ENCODE measurements at places on chromosomes 1 and 21.

DNA sequence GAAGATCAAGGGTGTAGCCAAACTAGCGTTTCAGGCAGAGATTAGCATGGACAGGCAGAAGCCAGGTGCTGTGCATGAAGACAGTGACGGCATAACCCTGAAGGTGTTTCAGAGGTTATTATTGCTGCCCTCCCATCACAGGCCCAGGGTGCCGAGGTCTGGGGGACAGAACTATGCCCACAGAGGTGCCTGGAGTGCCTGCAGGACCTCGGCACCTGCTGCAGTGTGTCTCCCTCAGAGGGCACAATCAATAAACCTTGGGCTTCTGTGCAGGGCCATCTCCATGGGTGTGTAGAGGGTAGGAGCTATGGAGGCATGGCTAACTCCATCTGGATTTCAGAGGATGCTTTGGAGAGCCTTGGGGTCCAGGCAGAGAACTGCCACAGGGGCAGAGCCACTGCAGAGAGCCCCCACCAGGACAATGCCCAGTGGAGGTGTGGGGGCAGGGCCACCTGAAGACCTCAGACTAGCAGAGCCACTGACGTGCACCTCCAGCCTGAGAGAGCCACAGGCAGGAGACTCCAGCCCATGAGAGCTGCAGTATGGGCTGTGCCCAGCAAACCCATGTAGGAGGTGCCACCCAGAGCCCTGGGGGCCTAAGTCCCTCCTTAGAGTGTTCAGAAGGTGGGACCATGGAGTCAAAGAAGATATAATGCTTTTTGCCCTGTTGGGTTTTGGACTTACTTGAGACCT, 5.7 kb upstream of the ABCG1 start:
- DNase-seq = peak; percentile 21
- H3K36me3 ChIP-seq = no peaks in the 10 kb centered on the region
- no peaks in the 10 kb centered on the region for H3K4me1 ChIP-seq
- peaks cover 29% of the 10 kb centered on the region for H3K27me3 ChIP-seq
- H3K27ac ChIP-seq = no peak overlapping the region
- H3K4me3 ChIP-seq = no peak overlapping the region

- H3K4me1 ChIP-seq = no peaks in the 10 kb centered on the region
- peaks cover 51% of the 10 kb centered on the region for H3K27me3 ChIP-seq
- H3K4me3 ChIP-seq = no peak overlapping the region
Measured at GRCh38 chr1:83996621-83997020, 2.3 kb downstream of the TTLL7 start.

- H3K4me3 ChIP-seq = no peak overlapping the region
- no peak for DNase-seq
- H3K27me3 ChIP-seq = no peaks in the 10 kb centered on the region
- H3K36me3 ChIP-seq = no peaks in the 10 kb centered on the region
- no peaks in the 10 kb centered on the region for H3K4me1 ChIP-seq
Measured at GRCh38 chr1:210792250-210793102, 341.5 kb downstream of the KCNH1 start.

DNA sequence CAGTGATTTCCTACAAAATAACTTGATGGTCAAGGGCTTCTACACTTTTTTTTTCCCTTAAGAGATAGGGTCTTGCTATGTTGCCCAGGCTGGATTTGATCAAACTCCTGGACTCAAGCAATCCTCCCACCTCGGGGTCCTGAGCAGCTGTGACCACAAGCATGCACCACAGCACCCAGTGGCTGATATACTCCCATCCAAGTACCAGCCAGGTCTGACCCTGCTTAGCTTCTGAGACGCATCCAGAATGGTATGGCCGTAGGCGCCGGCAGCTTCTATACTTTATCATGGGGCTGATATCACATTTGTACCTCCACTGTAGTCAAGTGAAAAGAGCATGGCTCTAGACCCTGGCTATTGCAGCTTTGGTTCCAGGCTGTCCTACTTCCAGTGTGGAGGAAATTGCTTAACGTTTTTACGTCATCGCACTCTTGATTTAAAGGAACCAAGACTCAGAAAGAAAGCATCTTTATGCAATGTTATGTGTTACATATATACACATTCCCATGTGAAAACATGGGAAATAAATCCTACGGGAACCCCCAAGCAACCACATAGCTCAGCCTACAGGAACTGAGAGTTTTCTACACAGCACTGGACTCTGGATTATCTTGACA, 39.5 kb downstream of the PDPN start:
- H3K27ac ChIP-seq = no peak overlapping the region
- H3K27me3 ChIP-seq = no peaks in the 10 kb centered on the region

GRCh38 chr1:67977756-67978155, 72.7 kb downstream of the DIRAS3 start:
- no peaks in the 10 kb centered on the region for H3K4me1 ChIP-seq
- DNase-seq = no peak
- H3K4me3 ChIP-seq = no peak overlapping the region

- no peaks in the 10 kb centered on the region for H3K4me1 ChIP-seq
- H3K27me3 ChIP-seq = no peaks in the 10 kb centered on the region
- no peak overlapping the region for H3K27ac ChIP-seq
- peak overlapping the region; percentile 10 for H3K4me3 ChIP-seq
Measured at GRCh38 chr1:92791487-92792066, 6.7 kb upstream of the EVI5 start.

- H3K4me3 ChIP-seq = no peak overlapping the region
- DNase-seq = no peak
- H3K36me3 ChIP-seq = no peaks in the 10 kb centered on the region
- no peak overlapping the region for H3K27ac ChIP-seq
- H3K4me1 ChIP-seq = no peaks in the 10 kb centered on the region
Measured at GRCh38 chr1:232287676-232288569, 342.0 kb downstream of the SIPA1L2 start.

- no peak overlapping the region for H3K4me3 ChIP-seq
- no peaks in the 10 kb centered on the region for H3K36me3 ChIP-seq
- H3K27ac ChIP-seq = no peak overlapping the region
- no peaks in the 10 kb centered on the region for H3K27me3 ChIP-seq
- H3K4me1 ChIP-seq = no peaks in the 10 kb centered on the region
Measured at GRCh38 chr1:230288641-230289349, 137.3 kb downstream of the PGBD5 start.

GRCh38 chr1:215710036-215710898, 143.2 kb downstream of the KCTD3 start:
- H3K27ac ChIP-seq = no peak overlapping the region
- H3K4me1 ChIP-seq = no peaks in the 10 kb centered on the region
- H3K36me3 ChIP-seq = no peaks in the 10 kb centered on the region
- H3K27me3 ChIP-seq = no peaks in the 10 kb centered on the region
- H3K4me3 ChIP-seq = no peak overlapping the region

GRCh38 chr1:115062542-115063004, 26.7 kb downstream of the TSPAN2 start:
- no peaks in the 10 kb centered on the region for H3K36me3 ChIP-seq
- H3K4me1 ChIP-seq = no peaks in the 10 kb centered on the region
- H3K27me3 ChIP-seq = no peaks in the 10 kb centered on the region
- H3K4me3 ChIP-seq = no peak overlapping the region
- no peak for DNase-seq

- peak; percentile 73 for DNase-seq
- H3K4me3 ChIP-seq = peak overlapping the region; percentile 95
- peaks cover 17% of the 10 kb centered on the region for H3K36me3 ChIP-seq
- peak overlapping the region; percentile 96 for H3K27ac ChIP-seq
Measured at GRCh38 chr1:6601923-6602668, 573 bp downstream of the KLHL21 start.

DNA sequence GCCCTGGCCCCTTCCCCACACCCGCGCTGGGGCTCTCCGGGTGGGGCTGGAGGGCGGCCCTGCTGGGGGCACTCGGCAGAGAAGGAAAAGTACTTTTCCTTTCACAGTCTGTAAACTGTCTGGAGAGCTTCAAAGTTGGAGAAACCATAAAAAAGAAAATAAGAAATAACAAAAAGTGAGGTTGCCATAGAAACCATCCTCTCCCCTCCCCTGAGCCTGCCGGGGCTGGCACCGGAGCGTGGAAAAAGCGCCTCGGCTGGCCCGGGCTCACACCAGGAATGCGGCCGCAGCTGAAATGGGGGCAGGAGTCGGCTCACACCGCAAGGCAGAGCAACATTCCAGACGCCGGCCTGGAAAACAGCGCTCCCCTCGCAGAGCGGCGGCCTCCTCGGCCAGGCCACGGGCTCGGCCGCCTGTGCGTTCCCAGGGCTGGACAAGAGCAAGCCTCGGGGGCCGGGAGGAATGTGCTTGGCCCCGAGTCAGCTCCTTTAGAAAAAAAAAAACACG, 69.2 kb downstream of the MORN1 start:
- no peaks in the 10 kb centered on the region for H3K36me3 ChIP-seq
- H3K27ac ChIP-seq = peak overlapping the region; percentile 96
- peaks cover 8% of the 10 kb centered on the region for H3K27me3 ChIP-seq

DNA sequence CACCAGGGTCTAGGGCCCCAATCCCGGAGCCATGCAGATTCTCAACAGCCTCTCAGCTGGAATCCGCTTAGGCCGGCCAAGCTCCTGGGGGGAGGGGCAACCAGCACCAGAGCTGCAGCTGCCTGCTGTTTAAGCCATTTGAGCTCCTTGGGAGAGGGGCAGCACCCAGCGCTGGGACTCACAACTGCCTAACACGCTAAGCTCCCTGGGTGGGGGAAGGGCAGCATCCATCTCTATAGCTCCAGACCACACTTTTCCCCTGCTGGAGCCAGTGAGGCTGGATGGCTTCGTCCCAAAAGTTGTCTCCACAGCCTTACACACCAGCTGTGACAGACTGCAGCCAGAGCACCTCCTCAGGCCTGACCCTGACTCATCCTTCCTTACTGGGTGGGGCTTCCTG, 6.9 kb upstream of the PTGFR start:
- DNase-seq = peak; percentile 76
- H3K27ac ChIP-seq = no peak overlapping the region
- H3K27me3 ChIP-seq = no peaks in the 10 kb centered on the region
- no peaks in the 10 kb centered on the region for H3K4me1 ChIP-seq
- no peaks in the 10 kb centered on the region for H3K36me3 ChIP-seq
- H3K4me3 ChIP-seq = no peak overlapping the region

DNA sequence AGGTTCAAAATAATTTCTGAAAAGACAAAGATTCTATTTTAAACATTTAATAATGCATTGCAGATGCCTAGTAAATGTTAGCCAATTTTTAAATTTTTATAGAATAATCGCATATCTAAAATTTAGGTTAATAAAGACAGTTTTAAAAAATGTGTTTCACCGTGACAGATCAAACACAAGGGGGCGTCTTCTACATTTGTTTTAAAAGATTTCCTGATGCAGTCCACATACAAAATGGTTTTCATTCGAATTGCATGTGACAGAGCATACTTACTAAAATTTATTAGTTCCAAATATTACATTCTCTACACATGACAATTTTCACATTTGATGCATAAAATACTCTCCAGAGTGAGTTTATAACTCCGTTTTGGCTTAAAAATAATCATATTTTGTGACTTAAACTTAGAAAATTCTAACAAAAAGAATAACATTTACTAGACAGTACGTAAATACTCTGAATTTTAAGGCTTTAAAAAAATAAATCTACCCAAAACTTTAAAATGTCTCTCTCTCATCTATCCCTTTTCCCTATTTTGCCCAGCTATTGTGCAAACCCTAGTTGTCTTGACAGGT, 75.5 kb downstream of the ADAMTS1 start:
- H3K4me1 ChIP-seq = no peaks in the 10 kb centered on the region
- H3K4me3 ChIP-seq = no peak overlapping the region
- DNase-seq = no peak
- H3K36me3 ChIP-seq = no peaks in the 10 kb centered on the region
- no peaks in the 10 kb centered on the region for H3K27me3 ChIP-seq

- H3K27me3 ChIP-seq = peaks cover 98% of the 10 kb centered on the region
- H3K27ac ChIP-seq = no peak overlapping the region
Measured at GRCh38 chr1:39733161-39733560, 5.5 kb upstream of the PPIE start.

DNA sequence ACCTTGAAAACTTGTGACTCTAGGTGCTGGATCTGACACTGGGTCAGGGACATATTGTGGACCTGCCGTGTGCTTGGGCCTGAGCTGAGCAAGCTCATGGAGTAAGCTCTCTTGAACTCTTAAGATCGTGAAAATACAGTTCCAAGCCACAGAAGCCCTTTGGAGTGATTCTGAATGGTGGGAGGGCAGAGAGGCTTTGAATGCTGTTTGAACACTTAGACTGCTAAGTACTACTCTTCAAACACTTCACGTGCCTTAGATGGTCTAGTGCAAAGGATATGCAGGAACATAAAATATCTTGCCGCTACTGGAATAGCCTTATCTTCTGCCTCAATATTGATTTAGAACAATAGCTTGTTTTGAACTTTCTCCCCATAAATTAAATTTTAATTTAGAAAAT, 21.6 kb downstream of the ROR1 start:
- H3K27me3 ChIP-seq = no peaks in the 10 kb centered on the region
- H3K4me3 ChIP-seq = no peak overlapping the region
- H3K27ac ChIP-seq = no peak overlapping the region
- H3K4me1 ChIP-seq = peaks cover 46% of the 10 kb centered on the region

GRCh38 chr1:3217181-3217641, 148.2 kb downstream of the PRDM16 start:
- no peaks in the 10 kb centered on the region for H3K4me1 ChIP-seq
- H3K4me3 ChIP-seq = no peak overlapping the region
- H3K27ac ChIP-seq = peak overlapping the region; percentile 100
- no peak for DNase-seq
- H3K36me3 ChIP-seq = no peaks in the 10 kb centered on the region

GRCh38 chr1:42739753-42740700, at the start of gene CLDN19:
Gene CLDN19 (minus strand): TSS chr1:42740236. CDS start chr1:42740063, 173 bp downstream.
- DNase-seq = peak; percentile 96
- H3K4me1 ChIP-seq = peaks cover 6% of the 10 kb centered on the region
- H3K36me3 ChIP-seq = no peaks in the 10 kb centered on the region
- no peaks in the 10 kb centered on the region for H3K27me3 ChIP-seq

- no peaks in the 10 kb centered on the region for H3K27me3 ChIP-seq
- no peaks in the 10 kb centered on the region for H3K36me3 ChIP-seq
- no peak overlapping the region for H3K27ac ChIP-seq
Measured at GRCh38 chr1:100306735-100307313, 40.8 kb downstream of the RTCA start.

- peaks cover 67% of the 10 kb centered on the region for H3K36me3 ChIP-seq
- DNase-seq = no peak
- H3K4me1 ChIP-seq = no peaks in the 10 kb centered on the region
- H3K27me3 ChIP-seq = no peaks in the 10 kb centered on the region
- H3K4me3 ChIP-seq = no peak overlapping the region
Measured at GRCh38 chr1:20837554-20838192, 50.6 kb upstream of the HP1BP3 start.
